Hematopoietic multipotent progenitor cell treated with erythropoietin and hydrocortisone succinate and interleukin-3 and kit ligand, for 4 days (in vitro differentiated cells): ENCODE measurements at places on chromosomes 6 and 20.
A peak's percentile ranks its signal among the peaks of the same experiment; 100 is the strongest.

GRCh38 chr6:26459023-26459810, 1.5 kb downstream of the BTN2A1 start:
- no peak for DNase-seq

DNA sequence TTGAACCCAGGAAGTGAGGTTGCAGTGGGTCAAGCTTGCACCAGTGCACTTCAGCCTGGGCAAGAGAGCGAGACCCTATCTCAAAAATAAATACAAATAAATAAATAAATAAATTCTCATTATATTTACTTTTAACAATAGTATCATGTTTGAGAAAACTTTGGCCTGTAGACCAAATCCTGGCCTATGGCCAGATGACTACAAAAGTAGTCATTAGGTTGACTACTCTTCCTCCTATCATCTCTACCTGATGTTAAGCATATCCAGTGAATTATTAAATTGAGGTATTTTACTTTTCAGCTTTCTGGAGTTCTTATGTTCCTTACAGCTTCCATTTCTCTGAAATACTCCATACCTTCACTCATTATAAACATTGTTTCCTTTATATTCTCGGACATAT, 280.6 kb downstream of the LAMA2 start:
- no peak for DNase-seq

DNA sequence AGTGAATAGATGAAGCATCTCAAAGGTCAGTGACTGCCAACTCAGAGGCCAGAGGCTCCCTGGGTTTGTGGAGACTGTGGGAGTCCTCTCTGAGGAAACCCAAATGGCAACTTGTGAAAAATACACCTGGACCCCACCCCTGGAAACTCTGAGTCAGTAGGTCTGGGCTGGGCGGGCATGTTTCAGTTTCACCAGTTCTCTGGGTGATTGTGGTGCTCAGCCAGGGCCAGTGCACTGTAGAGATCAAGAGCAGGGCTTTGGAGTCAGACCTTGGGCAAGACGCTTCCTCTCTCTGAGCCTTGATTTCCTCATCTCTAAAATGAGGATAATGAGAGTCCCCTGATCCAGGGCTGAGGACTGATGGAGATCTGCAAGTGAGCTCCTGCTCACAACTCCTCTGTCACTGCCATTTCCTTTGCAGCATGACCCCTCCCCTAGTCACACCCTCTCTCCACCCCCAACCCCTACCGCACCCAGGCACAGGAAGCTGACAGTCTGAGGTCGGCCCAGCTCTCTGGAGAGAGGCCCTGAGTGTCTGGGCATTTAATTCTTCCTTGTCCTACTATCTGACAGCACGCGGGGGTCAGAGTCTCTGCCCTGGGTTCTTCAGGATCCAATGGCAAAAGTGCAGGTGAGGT, 5.1 kb downstream of the DEF6 start:
- DNase-seq, result peak; percentile 92

DNA sequence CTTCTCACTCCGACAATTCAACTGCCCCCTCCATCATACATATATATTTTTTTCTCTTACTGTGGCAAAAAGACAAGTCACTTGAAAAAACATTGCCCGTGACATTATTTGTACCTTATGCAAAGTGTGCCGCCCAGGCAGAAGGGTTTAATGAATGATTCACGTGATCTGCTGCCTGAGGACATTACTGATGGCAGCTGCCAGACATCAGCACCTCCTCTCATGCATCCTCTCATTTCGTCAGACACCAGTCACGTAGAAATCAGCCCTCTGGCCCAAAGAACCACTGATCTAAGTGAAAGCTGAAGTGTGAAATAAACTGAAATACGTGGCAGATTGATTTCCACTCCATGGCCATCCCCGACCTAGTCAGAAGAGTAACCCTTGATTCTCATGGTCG, 218.8 kb upstream of the PDE10A start:
- no peak for DNase-seq

DNA sequence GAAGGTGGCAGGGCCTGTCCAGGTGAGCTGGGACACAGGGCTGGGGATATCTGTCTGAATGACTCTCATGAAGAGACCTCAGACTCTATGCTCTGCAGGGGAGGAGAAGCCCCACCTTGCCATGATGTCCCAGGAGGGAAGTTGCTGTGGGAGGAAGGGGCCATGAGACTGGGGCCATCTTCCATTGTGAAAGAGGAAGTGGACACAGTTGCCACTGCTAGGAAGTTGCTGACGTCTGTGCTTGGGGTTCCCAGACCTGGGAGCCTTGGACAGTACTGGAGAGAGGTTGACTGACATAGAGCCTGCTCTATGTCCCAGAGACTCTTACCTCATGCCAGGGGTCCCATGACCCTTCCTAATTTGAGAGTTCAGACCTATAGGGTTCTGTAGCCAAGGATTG, 24.5 kb downstream of the SIRPB1 start:
- peak; percentile 51 for DNase-seq

DNA sequence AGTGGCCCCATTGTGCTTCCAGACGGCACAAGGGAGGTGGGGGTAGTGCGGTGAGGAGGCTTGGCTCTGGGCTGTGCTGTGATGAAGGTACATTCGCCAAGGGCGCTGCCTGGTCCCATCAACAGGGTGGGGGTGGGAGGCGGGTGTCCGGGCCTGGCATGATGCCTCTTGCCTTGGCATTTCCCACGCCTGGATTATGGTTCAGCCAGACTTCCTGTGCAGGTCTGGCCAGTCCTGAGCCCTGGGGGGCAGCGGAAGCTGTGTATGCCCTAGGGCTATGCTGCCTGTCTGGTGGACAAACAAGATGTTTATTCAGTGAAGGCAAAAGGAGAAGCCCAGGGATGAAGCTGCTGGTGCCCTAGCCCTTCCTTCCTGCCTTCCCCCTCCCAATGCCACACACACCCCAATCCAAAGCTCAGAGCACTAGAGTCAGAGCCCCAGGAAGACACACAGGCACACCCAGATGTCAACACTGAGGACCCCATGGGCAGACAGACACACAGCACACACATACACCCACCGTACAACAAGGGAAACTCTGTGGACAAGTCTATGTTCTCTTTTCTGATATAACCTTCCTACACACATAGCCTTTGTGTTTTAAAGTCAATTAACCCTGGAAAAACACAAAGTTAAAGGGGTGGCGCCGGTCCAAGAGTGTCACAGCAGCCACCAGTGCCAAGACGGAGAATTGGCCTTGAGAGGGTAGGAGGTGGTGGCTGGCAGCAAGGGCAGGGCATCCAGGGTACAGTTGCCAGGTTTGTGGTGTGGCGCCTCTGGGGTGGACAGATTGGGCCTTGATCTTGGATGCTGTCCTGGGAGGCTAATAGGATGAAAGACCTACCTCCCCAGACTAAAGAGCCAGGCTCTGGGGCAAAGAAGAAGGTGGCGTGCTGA, 54.7 kb upstream of the SAYSD1 start:
- no peak for DNase-seq

DNA sequence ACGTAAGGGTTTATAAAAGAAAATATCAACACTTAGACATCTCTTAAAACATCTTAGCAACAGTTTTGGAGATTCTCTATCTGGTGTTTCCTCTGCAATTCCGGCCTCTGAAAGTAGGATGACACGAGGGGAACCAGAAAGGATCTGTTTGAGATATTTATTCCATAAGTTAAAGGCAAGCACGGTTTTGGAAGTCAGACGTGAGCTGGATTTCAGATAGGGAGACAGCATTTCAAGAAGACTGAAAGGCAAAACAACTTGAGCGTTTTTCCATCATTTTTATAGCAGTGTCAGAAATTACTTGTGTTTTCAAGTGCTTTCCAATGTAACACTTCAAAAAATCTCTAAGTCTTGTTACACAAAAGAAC, 52.9 kb upstream of the BTN3A2 start:
- DNase-seq, result peak; percentile 37

DNA sequence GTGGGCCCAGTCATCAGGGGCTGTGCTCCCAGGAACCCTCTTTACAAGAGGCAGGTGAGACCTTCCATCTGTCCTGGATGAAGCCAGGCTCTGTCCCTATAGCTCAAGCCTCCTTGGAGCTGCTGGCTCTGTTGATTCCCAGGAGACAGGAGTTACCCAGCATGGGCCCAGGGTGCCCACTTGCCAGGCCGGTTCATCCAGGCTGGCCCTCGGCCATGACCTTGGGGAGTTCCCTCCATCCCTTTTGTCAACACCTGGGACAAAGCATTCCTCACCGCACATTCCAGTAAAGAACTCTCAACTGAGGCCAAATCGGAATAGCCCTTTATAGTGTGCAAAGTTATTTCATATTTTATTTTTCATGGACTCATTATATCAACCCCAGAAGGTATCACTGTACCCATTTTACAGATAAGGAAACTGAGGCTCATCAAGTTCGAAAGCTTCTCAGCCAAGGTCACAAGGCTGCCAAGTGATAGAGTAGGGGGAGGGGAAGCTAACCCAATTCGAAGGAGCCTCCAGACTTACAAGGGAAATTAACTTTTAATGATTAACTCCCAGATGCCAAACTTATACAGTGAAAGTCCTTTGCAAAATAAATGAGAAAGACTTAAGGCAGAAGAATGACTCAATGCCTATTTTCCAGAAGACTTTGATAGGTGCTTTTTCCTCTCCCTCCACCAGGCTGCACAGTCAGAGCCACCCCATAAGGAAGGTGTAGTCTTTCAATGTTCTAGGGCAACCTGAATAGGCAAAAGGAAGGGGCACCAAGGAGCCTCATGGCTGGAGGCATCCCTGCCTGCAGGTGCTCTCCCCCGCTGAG, 18.5 kb downstream of the SDC4 start:
- DNase-seq, result no peak

DNA sequence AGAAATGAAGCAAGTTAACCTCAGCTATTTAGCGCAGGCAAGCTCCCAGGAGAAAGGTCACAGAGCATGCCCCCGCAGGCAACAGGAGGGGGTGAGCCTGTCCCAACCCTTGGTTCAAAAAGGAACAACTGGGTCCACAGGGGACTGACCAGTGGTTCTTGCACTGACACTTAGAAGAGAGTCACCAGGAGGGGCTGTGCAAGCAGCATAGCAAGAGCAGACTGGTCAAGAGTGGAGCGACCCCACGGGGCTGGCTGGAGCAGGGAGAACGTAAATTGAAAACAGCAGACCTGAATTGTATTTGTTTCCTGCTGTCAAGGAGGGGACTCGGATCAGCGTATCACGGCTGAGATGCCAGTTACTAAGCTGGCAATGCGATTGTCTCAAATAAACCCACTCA, 32.8 kb downstream of the GABRR1 start:
- DNase-seq, result no peak

DNA sequence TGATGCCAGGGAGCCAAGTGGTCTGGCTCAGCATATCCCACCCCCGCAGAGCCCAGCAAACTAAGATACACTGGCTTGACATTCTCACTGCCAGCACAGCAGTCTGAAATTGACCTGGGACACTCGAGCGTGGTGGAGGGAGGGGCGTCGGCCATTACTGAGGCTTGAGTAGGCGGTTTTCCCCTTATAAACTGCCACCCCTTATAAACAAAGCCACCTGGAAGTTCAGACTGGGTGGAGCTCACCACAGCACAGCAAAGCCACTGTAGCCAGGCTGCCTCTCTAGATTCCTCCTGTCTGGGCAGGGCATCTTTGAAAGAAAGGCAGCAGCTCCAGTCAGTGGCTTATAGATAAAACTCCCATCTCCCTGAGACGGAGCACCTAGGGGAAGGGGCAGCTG, 19.4 kb downstream of the TINAG start:
- DNase-seq, result no peak

GRCh38 chr20:36314734-36315544, 8.8 kb downstream of the DLGAP4 start:
- DNase-seq, result peak; percentile 18

GRCh38 chr6:29336269-29336668, 32.4 kb downstream of the OR5V1 start:
- peak; percentile 5 for DNase-seq

DNA sequence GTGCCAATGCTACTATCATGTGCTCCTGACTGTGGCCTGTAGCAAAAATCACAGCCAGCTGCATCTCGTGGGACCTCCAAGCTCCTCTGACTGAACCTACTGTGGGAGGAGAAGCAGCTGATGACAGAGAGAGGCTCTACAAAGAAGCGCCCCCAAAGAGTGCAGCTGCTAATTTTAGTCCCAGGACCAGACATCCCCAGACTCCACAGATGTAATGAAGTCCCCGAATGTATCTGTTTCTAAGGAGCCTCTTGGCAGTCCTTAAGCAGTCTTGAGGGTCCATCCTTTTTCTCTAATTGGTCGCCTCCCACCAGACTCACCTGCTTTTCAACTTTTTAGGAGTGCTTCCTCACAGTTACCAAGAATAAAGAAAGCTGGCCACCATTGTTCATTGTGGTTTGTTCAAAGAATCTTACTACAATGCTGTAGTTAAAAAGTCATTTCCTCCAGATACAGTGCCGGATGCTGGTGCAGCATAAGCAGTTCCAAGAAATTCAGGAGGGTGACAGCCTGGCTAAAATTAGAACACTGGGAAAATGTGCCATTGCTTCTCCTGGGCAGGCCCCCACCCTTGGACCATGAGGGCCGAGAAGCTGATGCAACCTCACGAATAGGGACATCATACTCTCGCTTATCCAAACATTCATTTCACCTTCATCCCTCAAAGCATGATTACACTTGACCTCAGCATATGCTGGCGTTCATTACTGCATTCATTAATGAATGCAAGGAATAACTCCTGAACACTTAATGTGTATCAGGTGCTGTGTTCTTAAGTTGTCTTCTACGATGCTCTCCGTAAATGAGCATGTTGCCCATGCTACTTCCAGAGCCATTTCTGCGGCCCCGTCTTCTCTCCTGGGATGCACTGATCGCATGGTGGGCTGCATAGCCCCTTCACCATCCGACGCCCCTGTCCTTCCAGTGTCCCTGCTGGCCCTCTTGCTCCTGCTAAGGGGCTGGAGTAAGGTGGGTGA, 66.4 kb downstream of the LY86 start:
- DNase-seq, result peak; percentile 86

DNA sequence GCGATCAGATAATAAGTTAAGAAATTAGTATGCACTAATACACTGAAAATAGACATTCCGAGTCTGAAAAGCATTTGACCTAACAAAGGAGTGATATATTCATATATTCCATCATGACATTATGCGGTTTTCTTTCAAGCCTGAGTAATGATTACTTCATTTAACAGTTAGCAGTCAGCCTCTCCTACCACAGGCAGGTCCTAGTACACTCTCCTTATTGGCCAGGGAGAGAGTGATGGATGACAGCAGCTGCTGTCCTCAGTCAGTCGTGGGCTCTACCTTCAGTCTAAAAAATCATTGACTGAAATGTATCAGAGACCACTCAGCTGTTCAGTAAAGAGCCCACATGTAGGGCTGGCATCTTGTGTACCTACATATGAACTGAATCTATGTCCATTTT, 33.2 kb upstream of the VGLL2 start:
- no peak for DNase-seq
